Activated B cell treated with CpG ODN at 0.5 μM for 24 hours (primary cell): ENCODE measurements at places on chromosomes 2 and 18. TPM values are rescaled to one million over a fixed set of nuclear protein-coding genes. Genes with fewer than 3 reads are reported as not detected.

Gene ALPG
- total RNA-seq = not detected in 2 replicates

Gene GALNT3
- 13.2 and 14.4 TPM in 2 replicates for total RNA-seq

Gene DPYSL5
- total RNA-seq = not detected in 2 replicates

Gene DNAJC5G
- not detected in 2 replicates for total RNA-seq

Gene FBXO11
- total RNA-seq = 77.8 and 89.1 TPM in 2 replicates

Gene SOX11
- total RNA-seq = 0.05 TPM in 1 of 2 replicates, not detected in the other

Gene TET3
- 52.6 and 60.1 TPM in 2 replicates for total RNA-seq

Gene ZNF385B
- not detected in 2 replicates for total RNA-seq

Gene AOX1
- 0.24 TPM in 1 of 2 replicates, not detected in the other for total RNA-seq

Gene ADD2
- 12.5 and 15.4 TPM in 2 replicates for total RNA-seq

Gene CHN1
- total RNA-seq = 0.61 and 0.80 TPM in 2 replicates

Gene LONRF2
- total RNA-seq = 0.09 and 0.17 TPM in 2 replicates

Gene RND3
- not detected in 2 replicates for total RNA-seq

Gene SULT1C4
- total RNA-seq = not detected in 2 replicates

Gene TBR1
- total RNA-seq = 0.02 and 0.07 TPM in 2 replicates

Gene CHRNG
- not detected in 2 replicates for total RNA-seq

Gene GPAT2
- total RNA-seq = 4.5 and 4.9 TPM in 2 replicates

Gene VAMP8
- total RNA-seq = 128 and 145 TPM in 2 replicates

Gene RBMS1
- total RNA-seq = 23.9 and 30.9 TPM in 2 replicates

Gene SCN9A
- not detected in 2 replicates for total RNA-seq

Gene SRD5A2
- not detected in 2 replicates for total RNA-seq

Gene IL1RL1
- not detected in 2 replicates for total RNA-seq

Gene FHL2
- total RNA-seq = 0.16 and 0.27 TPM in 2 replicates

Gene CSRNP3
- not detected in 2 replicates for total RNA-seq

Gene GPR17
- total RNA-seq = not detected in 2 replicates

Gene DCDC2C
- not detected in 2 replicates for total RNA-seq

Gene TNFRSF11A
- 0.07 and 0.24 TPM in 2 replicates for total RNA-seq

Gene RNF103
- 18.6 and 22.2 TPM in 2 replicates for total RNA-seq

Gene FAM124B
- 0.29 TPM in 1 of 2 replicates, not detected in the other for total RNA-seq

Gene TLX2
- total RNA-seq = not detected in 2 replicates

Gene DNAJB2
- total RNA-seq = 59.0 and 71.1 TPM in 2 replicates

Gene TEKT4
- 0.15 TPM in 1 of 2 replicates, not detected in the other for total RNA-seq

Gene MC2R
- not detected in 2 replicates for total RNA-seq

Gene CYTIP
- total RNA-seq = 129 and 130 TPM in 2 replicates

Gene PRSS56
- not detected in 2 replicates for total RNA-seq

Gene PIGN
- total RNA-seq = 26.4 and 29.4 TPM in 2 replicates

Gene CCDC148
- total RNA-seq = not detected in 2 replicates

Gene RIT2
- total RNA-seq = not detected in 2 replicates

Gene SIX3
- not detected in 2 replicates for total RNA-seq

Gene AMMECR1L
- total RNA-seq = 14.9 and 15.5 TPM in 2 replicates

Gene LYPD6
- total RNA-seq = not detected in 2 replicates

Gene HOXD9
- not detected in 2 replicates for total RNA-seq

Gene STPG4
- 0.60 and 1.0 TPM in 2 replicates for total RNA-seq

Gene UGT1A3
- not detected in 2 replicates for total RNA-seq

Gene LIMS4
- total RNA-seq = 0.47 TPM in 1 of 2 replicates, not detected in the other

Gene TMEFF2
- total RNA-seq = not detected in 2 replicates

Gene ASXL3
- total RNA-seq = not detected in 2 replicates

Gene ODC1
- 192 and 200 TPM in 2 replicates for total RNA-seq

Gene FBXO48
- 1.8 and 2.6 TPM in 2 replicates for total RNA-seq

Gene DTNA
- not detected in 2 replicates for total RNA-seq
